ENCODE measurements at places on chromosomes 4 and X. TPM values are rescaled to one million over a fixed set of nuclear protein-coding genes. Genes with fewer than 3 reads are reported as not detected.

DNA sequence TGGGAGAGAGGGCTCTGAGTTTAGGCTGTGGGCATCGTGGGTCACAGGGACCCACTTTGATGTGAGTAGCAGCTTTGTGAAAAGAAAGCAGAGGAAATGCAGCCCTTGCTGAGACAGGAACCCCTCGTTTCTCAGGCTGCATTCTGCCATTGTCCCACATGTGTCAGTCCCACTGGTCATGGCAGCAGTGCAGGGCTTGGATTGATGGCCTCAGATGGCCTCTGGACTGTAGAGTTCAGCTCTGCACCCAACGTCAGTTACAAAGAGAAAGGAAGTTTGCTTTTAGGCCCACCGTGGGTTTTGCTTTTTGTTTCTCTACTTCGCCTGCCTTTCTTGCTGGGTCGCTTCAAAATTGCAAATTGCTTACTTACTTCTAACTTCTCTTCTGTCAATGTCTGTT is 248.3 kb upstream of the KLF3 start:
- DNase-seq: no peak

GRCh38 chrX:111445485-111445884 is 33.5 kb upstream of the DCX start:
- DNase-seq: no peak

DNA sequence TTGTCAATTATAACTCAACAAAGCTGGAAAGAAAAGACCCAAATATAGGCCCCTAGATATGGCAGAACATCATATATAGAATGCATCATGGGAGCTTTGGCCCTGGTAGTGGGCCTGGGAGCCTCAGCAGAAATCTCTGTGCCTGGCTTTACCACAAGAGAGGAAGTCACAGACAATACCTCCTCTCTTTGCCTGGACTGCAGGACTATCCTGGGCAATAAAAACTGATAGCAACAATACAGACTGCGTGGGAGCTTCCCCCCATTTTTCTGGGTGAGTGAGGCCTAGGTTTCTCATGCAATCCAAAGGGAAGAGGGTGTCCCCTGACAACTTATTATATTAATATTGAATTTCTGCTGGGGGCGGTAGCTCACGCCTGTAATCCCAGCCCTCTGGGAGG is 64.0 kb upstream of the NFKB1 start:
- no peak for DNase-seq

DNA sequence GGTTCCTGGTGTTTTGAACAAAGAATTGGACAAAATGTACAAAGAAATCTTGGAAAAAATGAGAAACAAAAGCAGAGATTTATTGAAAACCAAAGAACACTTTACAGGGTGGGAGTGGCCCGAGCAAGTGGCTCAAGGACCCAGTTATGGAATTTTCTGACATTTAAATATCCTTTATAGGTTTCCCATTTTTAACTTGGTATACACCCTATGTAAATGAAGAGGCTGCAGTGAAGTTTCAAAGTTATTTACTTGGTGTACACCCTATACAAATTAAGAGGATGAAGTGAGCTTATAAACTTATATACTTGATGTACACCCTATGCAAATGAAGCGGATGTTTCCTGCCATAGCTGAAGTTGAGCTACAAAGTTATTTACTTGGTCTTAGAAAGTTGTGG is 4.7 kb downstream of the NLRP2B start:
- DNase-seq: no peak

- DNase-seq: no peak
Measured at GRCh38 chr4:38294238-38294637, 334.0 kb downstream of the PTTG2 start.

- no peak for DNase-seq
Measured at GRCh38 chrX:129755779-129756650, 17.2 kb downstream of the XPNPEP2 start.

- DNase-seq: no peak
Measured at GRCh38 chrX:112654871-112655270, 24.9 kb downstream of the LHFPL1 start.

GRCh38 chrX:119684916-119685224 is 8.1 kb downstream of the SEPTIN6 start:
- DNase-seq: no peak

Gene PCDH19
- total RNA-seq: 3.4 TPM

Gene ENPEP
- 5.2 TPM for total RNA-seq

Gene RNF150
- 9.1 TPM for total RNA-seq

Gene IL21
- not detected for total RNA-seq

Gene PAGE2B
- not detected for total RNA-seq

Gene ABLIM2
- 15.5 TPM for total RNA-seq

Gene HPGDS
- 0.98 TPM for total RNA-seq

Gene SCML2
- total RNA-seq: 2.2 TPM

Gene MTM1
- total RNA-seq: 13.3 TPM
